Kidney epithelial cell (primary cell): ENCODE measurements at places on chromosomes 5 and 9.

GRCh38 chr9:70117835-70118319, 74.2 kb downstream of the MAMDC2 start:
- DNase-seq, result no peak

- no peak for DNase-seq
These were observed 2.5 kb downstream of the TLX3 start for GRCh38 chr5:171311322-171312077.

DNA sequence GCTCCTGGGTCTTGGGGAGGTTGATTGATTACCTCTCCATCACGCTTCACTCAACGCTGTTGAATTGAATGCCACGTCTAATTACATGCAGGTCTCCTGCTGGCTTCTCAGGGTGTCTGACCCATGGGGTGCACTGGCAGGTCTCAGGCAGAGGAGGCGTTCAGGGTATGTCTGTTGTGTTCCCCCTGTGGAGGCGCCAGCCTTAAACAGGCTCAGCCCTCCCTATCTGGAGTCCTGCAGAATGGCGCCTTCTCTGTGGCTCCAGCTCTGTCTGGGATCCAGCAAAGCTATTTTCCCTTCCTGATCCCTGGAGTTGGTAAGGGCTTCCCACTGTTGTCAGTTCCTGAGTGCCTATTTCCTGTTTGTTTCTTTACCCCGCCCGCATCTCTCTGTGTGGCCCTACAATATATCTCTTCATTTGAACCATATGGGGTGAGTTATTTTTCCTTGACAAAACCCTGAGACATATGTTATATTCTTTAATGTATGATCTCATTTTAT, 150.0 kb downstream of the NTRK2 start:
- DNase-seq, result no peak

DNA sequence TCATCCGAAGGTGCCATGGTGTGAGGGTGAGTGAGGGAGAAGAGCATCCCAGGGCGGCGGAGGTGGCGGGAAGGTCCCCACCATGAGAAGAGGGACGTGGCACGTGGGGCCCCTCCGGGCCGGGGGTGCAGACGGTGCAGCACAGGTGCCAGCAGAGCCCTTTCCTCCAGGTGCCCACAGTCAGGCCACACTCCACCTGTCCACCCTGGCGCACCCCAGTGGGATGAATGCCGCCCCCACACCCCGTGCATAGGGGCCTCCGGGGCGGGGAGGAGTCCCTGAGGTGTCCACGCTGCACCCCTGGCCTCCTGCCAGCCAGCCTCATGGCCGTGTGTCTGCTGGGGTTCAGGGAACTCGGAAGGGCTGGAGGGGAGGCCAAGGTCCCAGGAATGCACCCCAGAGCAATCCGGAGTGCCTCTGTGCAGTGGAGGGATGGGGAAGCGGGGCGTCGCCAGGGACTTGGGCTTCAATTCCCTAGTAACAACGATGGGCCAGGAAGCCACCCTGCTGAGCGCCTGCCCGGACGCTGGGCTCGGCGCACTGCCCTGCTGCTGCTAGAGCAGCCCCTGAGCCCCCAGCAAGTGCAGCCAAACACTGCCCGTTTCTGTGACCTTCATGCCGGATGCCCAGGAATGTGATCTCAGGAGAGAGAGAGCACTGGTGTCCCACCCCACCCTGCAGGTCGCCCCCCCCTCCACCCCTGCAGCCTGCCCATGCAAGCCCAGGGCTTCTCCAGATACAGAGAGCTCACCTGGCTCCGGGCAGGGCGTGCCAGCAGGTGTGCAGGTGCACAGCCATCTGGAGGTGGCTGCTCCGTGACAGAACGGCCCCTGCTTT, 8.8 kb upstream of the NACC2 start:
- DNase-seq, result no peak

DNA sequence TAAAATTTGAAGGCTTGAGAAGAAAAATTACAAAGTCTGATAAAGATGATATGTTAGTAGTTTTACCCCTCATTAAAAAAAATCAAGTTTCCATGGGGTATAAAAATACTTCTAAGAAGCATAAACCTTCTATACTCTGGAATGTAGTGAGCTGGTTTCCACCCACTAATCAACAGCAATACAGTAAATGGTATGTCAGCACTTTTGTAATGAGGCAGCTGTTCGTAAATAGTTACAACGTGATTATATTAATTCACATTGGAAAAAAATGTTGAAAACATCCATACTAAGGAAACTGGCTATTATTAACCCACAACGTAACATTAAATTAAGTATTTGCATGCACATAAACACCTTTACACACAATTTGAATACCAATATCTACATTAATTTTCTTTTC, 283.1 kb upstream of the FAM174A start:
- no peak for DNase-seq
